Left ventricle myocardium inferior (tissue), 1 donor: ENCODE measurements at places on chromosomes 12 and 14. TPM values are rescaled to one million over a fixed set of nuclear protein-coding genes. Genes with fewer than 3 reads are reported as not detected.

DNA sequence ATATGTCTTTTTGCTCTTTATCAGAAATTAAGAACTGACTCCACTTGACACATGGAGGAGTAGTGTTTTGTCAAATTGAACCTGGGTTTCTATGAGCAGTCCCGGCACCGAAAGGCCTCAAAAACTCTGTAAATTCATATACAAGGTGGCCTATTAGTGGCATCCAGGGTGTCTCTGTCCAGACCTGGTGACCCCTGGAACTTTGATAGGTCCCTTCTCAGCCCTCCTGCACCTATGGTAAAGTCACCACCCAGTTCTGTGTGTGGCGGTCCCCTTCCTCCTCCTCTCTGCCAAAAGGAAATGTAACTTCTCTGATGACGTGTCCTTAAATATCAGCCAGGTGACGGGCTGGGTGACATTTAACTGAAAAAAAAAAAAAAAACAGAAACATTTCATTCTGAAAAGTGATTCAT, 204.0 kb upstream of the FOXN3 start:
- no peak for DNase-seq

- DNase-seq, result no peak
Measured at GRCh38 chr12:105396024-105396423, 65.5 kb downstream of the C12orf75 start.

- no peak for DNase-seq
Measured at GRCh38 chr14:61074852-61075251, 93.8 kb downstream of the SLC38A6 start.

GRCh38 chr14:91344096-91344495, 73.5 kb downstream of the CCDC88C start:
- DNase-seq, result no peak

GRCh38 chr12:44397631-44398030, 478.5 kb downstream of the NELL2 start:
- DNase-seq, result no peak

GRCh38 chr12:88360343-88360742, 218.2 kb downstream of the TMTC3 start:
- DNase-seq, result no peak

GRCh38 chr12:112018571-112019237, 5.5 kb downstream of the ERP29 start:
- DNase-seq, result no peak

- no peak for DNase-seq
Measured at GRCh38 chr14:100019156-100019744, 46.0 kb upstream of the EVL start.

DNA sequence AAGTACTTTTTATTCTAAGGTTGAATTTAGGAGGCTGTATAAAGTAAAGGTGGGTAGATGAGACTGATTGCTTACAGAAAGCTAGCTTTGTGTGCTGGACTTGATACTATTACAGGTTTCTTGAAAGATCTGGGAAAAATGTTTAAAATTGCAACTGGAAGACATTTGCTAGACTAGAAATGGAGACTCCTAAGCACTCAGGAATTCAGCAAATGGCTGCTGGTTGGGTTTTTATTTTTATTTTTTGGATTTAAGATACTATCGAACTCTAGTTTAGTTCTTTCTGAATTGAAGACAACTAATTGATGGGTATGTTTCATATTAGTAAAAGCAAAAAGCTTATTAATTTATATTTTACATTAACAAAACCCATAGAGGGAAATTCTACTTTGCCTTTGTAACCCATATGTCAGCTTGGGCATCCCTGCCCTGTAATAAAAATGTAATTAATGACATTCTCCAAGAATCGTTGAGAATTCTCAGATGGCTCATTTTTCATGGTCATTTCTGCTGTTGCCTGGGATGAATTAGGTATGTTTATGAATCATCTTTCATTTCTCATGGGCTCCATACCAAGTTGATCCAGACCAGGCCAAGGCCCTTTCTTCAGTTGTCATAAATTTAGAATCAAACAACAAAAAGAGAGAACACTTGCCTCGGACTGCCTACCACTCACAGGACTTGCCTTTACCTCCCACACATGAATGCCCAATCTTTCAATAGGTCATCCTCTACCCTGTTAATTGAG, 102.1 kb downstream of the ERGIC2 start:
- DNase-seq, result no peak

DNA sequence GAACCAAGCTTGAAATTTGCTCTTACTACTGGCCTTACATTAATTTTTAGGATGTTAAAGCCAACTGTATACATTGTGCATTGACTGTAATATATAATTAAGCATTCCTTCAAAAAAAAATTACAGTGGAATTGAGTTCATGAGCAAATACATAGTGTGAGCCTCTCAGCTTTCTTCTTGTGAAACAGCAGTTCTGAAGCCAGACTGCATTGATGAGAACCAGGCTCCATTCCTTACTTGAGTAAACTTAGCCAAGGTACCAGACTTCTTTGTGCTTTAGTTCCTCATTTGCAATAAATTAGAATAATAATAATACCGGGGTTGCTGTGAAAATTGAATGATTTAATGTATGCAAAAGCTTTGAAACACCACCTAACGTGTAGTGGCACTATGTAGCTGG, 169.5 kb downstream of the ANO4 start:
- DNase-seq, result no peak

- peak; percentile 26 for DNase-seq
Measured at GRCh38 chr14:94571395-94571794, 9.8 kb upstream of the SERPINA5 start.

DNA sequence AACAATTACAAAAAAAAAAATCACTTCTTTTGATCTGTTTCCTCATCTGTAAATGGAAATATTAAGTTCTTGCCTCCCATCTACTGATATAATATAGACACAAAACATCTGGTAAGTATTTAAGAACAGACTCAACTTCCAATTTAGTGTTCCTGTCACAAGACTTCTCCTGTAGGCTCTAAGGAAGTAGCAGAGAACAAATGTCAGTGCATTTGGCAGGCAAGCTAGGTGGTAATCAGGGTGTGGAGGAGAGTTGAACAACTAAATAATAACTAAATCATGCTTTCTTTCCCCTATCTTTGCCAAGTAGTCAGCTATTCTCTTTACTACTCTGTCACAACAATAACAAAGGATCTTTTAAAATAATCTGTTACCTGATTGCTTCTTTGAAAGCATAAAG, 22.1 kb downstream of the BAZ1A start:
- no peak for DNase-seq

The FZD10 gene
- 0.05 TPM for total RNA-seq

The COX14 gene
- 195 TPM for total RNA-seq

The GZMB gene
- total RNA-seq, result 0.52 TPM

The TMCC3 gene
- total RNA-seq, result 1.7 TPM

The TAS2R13 gene
- 0.41 TPM for total RNA-seq

The IQSEC3 gene
- total RNA-seq, result 0.69 TPM
